ENCODE measurements at places on chromosomes 16 and 17.

DNA sequence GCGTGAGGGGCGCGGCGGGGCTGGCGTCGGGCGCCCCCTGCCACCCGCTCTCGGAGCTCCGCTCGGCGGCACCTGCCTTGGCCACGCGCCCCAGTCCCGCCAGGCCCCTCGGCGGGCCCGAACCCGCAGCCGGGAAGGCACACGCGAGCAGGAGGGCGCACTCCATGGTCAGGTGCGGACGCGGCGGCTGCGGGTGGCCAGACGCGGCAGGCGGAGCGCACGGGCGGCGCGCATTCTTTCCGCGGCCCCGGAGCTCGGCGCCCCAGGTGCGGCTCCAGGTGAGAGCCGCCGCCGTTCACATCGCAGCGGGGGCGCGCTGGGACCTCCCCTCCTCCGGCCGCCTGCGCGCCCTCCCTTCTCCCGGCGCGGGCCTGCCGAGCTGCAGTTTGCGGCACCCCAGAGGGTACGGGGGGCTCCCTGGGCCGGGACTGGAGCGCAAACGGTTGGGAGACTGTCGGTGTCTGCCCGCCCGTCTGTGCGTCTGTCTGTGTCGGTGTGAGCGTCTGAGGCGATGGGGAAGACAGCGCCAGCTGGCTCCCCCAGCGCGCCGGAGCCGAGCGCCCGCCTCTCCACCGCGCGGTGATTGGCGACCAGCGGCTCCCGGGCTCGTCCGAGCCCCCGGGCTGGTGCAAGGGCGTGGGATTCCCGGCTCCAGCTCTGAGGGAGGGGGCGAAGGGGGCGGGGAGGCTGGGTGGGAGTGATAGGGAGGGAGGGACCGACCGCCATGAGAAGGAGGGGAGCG lies at the start of gene ADAMTS18:
Gene ADAMTS18, minus strand, starts transcription at position 505 of the 742 bp plus-strand sequence. Its CDS starts 339 bp downstream, at position 166.
- DNase-seq: no peak

DNA sequence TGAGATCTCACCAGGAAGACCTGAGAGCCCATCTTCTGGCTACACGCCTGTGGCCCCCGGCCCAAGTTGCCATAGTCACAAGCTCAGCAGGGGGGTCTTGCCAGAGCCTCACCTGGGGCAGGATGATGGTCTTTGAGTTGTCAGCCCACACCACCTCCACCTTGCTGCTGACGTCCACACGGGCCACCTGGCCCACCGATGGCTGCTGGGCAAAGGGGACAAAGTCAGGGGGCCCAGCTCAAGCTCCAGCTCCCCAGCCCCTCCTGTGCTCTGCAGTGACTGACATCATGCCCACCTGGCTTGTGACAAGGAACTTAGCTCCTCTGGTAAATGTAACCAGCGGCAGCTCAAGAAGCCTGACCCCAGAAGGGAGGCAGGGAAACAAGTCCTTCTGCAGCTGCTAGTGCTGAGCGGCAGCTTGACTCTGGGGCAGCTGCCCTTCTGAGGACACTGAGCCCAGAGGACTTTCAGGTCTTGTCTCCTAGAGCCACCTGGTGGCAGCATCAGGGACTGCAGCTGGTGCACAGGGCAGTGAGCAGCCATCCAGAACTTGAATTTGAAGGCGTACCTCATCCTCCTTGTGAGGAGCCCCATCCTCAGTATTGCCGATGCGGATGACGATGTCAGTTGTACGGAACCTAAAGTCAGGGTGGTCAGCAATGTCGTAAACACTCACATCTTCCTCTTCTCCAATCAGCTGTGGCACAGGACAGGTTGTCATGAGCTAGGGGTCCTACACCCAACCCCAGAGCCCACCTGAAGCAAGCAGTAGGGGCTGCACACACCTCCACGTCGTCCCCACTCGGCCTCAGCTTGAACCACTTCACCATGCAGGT lies 13.5 kb downstream of the SPHK1 start:
- DNase-seq: peak; percentile 88

- no peak for DNase-seq
Observed at GRCh38 chr17:73924114-73924908, 279.2 kb upstream of the RPL38 start.

DNA sequence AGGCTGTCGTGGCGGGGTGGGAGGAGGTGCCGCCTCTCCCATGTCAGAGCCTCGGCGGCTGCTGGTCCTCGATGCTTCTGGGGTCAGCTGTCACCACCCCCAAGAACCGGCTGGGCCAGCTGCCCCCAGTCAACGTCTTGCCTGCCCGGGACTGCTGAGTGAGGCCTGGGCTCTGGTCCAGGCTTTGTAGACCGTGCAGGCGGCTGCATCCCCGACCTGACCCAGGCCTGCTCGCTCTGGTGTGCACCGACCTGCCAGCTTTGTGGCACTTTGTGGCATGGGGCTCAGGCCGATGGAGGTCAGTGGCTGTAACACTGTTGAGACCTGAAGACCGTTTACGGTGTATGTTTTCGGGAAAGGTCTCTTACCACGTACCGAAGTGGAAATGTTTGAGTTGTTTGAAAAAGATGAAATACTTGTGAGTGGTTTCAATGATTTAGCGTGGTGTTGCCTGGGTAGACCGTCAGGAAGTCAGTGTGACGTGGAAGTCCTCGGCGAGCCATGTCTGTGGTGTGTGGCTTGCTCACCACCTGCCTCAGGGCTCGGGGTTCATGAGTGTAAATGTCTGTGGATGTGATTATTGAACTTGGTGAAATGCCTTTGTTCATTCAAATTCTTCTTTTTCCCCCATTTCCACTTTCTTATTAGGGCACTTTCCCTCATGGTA lies 53.2 kb upstream of the ZNF750 start:
- no peak for DNase-seq

DNA sequence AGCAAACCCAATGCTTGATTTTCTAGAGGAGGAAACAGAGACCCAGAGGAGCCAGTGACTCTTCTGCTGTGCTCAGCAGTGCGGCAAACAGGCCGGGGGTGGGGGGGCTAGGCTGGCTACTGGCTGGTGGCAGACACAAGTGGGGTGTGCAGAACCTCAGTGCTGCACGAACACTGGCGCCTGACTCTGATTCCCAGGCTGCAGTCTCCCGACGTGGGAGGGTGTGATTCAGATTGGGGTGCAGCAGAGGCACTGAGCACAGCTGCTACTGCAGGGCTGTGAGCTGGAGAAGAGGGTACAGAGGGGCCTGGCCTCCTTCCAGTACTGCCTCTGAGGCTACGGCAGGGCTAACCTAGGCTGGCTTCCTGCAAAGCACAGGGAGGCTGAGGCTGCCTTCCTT lies 8.1 kb downstream of the RPL19 start:
- DNase-seq: no peak

- no peak for DNase-seq
Observed at GRCh38 chr17:3847165-3847670, 1.2 kb upstream of the NCBP3 start.

DNA sequence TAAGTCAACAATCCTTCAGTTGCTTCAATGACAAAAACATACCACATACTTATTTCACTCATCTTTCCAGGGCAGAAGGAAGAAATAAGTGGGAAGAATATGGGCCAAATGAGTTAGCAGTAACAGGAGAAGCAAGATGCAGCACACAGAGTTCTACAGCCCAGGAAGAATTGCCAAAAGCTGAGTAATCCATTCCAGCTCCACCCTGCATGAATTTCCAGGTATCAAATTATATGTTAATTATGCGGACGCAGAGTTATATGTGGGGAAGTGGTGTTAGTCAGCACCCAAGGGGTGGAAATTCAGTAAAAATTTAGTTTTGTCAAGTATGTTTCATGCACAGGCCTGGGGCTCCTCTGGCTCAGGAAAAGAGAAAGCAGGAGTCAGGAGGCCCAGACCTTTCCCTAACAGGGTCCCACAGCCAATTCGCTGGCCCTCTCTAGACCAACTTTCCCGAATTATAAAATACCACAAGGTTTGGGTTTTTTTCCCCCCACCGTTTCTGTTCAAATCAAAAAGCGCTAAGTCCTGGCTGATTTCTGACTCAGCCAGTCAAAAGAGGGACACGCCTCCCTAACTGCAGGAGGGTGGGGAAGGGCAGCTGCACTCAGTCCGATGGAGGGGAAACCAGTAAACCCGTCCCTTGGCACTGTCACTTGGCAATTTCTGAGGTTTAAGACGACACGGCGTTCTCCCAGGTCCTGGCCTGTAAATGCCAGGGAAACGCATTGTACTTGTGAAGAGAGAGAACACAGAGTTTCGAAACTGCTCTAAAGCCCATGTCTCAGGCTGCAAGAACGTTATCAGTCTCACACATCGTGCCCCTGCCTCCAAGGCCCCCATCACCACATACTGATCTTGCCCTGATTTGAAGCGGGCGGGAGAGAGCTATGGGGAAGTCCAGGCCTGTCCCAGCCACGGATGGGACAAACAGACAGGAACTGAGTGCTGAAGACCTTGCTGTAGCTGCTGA lies 58.1 kb downstream of the ZFHX3 start:
- peak; percentile 3 for DNase-seq

- DNase-seq: no peak
Observed at GRCh38 chr16:964356-965035, 6.3 kb downstream of the LMF1 start.

DNA sequence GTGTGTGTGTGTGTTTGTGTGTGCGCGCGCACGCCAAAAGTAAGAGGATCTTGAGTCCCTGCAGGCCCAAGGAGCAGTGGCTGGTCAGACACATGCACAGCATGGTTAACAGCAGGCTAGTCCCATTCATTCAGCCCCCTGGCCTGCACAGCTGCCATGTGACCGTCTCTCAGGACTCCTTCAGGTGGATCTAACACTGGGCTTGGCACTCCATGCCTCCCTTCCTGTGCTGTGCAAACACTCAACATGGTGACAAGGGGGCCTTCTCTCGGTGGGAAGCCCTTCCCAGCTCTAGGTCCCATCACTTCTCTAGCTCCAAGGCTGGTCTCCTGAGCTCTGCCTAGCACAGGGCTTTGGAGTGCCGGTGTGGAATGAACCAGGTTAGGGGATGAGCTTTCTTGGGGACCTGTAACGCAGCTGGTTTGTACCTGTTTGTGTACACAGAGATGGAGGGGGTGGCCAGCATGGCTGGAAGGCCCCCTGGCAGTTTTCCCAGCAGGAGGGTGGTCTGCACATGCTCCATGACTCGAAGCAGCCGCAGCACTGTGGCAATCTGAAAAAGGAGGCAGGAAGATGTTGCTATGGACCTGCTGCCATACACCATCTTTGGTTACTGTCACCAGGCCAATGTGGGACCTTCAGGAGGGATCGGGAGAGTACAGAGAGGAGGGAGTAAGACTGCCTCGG lies 69.4 kb upstream of the GCSH start:
- no peak for DNase-seq

DNA sequence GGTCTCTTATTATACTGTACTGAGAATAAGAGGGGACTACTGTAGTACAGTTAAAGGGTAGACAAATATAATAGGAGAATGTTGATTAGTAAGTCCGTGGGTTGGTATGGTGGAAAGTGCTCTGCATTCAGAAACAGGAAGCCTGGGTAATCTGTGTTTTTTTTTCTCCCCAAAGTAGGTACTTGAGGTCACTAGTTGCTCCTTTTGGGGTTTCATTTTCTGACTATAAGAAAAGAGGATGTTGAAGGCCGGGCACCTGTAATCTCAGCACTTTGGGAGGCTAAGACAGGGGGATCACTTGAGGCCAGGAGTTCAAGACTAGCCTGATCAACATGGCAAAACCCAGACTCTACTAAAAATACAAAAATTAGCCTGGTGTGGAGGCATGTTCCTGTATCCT lies 42.0 kb upstream of the MMD start:
- no peak for DNase-seq

GRCh38 chr17:4072487-4073157 lies 70.2 kb downstream of the ZZEF1 start:
- DNase-seq: no peak

DNA sequence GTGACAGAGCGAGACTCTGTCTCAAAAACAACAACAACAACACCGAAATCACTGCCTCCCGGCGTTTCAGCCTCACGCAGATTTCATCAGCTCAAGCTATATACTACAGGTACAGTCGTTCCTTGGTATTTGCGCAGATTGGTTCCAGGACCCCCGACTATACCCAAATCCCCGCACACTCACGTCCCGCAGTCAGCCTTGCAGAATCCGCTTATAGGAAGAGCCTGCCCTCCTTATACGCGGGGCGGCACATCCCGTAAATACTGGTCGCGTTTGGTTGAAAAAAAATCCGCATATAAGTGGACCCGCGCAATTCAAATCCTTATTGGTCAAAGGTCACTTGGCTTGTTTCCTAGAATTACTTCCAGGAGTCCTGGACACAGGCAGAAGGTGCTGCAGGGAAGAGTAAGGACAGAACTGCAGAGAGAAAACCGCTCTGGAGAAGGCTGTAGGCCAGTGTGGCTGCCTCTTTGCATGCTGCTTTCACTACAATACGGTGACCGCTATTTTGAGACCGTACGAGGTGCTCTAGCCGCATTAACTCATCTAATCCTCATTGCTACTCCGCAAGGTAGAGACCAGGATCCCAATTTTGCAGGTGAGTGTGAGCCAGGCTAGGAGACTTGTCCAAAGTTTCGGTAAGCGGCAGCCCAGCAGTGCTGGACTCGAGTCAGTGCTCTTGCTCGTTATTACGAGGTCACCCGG lies 718 bp downstream of the NDUFAB1 start:
- DNase-seq: peak; percentile 12

DNA sequence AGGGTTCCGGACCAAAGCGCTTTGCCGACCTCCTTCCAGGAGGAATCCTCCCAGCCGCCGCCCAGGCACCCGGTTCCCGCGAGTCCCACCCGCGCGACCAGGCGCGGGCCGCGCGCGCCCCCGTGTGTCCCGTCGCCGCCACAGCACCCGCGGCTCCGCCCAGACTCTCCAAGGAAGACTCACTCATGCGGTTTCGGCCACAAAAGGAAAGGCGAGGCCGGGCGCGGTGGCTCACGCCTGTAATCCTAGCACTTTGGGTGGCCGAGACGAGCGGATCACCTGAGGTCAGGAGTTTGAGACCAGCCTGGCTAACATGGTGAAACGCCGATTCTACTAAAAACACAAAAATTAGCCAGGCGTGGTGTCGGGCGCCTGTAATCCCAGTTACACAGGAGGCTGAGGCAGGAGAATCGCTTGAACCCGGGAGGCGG lies 3.5 kb upstream of the PKMYT1 start:
- DNase-seq: peak; percentile 76

DNA sequence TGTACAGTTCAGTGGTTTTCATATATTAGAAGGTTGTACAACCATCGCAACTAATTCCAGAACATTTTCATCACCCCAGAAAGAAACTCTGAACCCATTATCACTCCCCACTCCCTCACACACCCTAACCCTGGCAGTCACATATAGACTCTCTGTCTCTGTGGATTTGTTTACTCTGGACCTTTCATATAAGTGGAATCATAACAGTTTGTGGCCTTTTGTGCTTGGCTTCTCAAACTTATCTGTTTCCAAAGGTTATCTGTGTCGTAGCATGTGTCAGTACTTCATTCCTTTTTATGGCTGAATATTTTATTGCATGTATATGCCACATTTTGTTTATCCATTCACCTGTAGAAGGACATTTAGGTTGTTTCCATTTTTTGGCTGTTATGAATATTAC lies 12.4 kb downstream of the TENT4B start:
- peak; percentile 81 for DNase-seq

GRCh38 chr17:75067856-75068255 lies 19.9 kb upstream of the SLC16A5 start:
- DNase-seq: peak; percentile 53

DNA sequence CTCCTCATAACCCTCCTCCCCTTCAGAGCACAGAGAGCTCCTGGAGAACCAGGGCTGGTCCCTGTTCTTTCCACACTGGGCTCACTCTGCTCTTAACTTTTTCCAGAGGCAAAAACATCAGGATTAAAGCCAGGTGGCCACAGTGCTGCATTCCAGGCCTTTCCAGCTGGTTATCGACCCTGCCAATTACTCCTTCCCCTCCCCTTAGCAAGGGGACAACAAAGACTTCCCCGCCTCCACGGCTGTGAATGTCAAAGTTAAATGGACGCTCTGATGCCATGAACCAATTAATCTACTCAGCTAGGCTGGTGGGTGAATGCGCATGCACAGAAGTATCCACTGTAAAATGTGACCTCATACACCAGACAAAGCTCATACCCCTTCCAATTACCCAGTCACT lies 23.1 kb downstream of the ACLY start:
- DNase-seq: no peak

GRCh38 chr16:25633549-25633948 lies 58.2 kb upstream of the HS3ST4 start:
- no peak for DNase-seq
